ENCODE measurements at places on chromosomes 6 and 20.

- H3K27ac ChIP-seq, result no peak overlapping the region
- no peak overlapping the region for H3K4me3 ChIP-seq
- no peaks in the 10 kb centered on the region for H3K36me3 ChIP-seq
- DNase-seq, result no peak
- no peaks in the 10 kb centered on the region for H3K27me3 ChIP-seq
These were observed 56.5 kb upstream of the HFE start for GRCh38 chr6:26030716-26031115.

GRCh38 chr20:48690888-48691287 lies 136.9 kb downstream of the PREX1 start:
- no peak overlapping the region for H3K27ac ChIP-seq
- H3K36me3 ChIP-seq, result peaks cover 5% of the 10 kb centered on the region
- H3K4me3 ChIP-seq, result no peak overlapping the region
- H3K4me1 ChIP-seq, result peaks cover 19% of the 10 kb centered on the region

DNA sequence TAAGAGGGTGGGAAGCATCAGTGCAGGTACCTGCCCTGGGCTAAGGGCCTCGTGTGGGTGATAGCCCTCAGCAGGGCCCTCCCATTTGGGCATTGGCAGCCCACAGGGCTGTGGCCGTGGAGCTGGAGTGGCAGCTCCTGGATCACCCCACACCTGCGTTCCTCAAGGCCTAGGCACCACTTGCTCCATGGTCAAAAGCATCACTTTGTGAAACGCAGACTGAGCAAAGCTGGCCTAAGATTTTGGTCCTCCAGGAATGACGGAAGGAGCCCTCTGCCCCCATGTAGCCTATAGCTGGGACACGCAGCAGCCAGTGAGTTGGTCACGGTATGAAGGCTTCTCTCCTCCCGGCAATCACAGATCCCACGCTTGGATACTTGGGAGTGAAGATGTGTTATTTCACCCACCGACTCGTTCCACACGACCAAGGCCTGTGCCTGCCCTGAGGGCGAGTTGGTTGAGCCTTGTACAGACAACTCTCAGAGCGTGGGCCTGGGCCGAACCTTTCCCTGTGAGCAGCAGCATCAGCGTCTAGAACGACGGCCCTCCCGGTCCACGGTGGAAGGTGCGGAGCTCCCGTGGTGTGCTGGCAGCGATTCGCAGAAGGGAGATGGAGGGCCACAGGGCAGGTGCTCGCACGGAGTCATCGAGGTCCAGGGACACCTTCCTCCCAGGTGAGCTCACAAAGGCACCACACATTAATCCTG lies 39.7 kb downstream of the THBS2 start:
- peaks cover 34% of the 10 kb centered on the region for H3K4me1 ChIP-seq
- no peak for DNase-seq
- no peaks in the 10 kb centered on the region for H3K27me3 ChIP-seq
- peak overlapping the region; percentile 92 for H3K27ac ChIP-seq
- H3K36me3 ChIP-seq, result peaks cover 9% of the 10 kb centered on the region
- no peak overlapping the region for H3K4me3 ChIP-seq

- H3K4me3 ChIP-seq, result no peak overlapping the region
These were observed 156.2 kb downstream of the RNASET2 start for GRCh38 chr6:166800137-166800536.

- H3K27me3 ChIP-seq, result no peaks in the 10 kb centered on the region
- DNase-seq, result no peak
- no peak overlapping the region for H3K27ac ChIP-seq
These were observed 77.1 kb downstream of the TMEM170B start for GRCh38 chr6:11614534-11615213.

DNA sequence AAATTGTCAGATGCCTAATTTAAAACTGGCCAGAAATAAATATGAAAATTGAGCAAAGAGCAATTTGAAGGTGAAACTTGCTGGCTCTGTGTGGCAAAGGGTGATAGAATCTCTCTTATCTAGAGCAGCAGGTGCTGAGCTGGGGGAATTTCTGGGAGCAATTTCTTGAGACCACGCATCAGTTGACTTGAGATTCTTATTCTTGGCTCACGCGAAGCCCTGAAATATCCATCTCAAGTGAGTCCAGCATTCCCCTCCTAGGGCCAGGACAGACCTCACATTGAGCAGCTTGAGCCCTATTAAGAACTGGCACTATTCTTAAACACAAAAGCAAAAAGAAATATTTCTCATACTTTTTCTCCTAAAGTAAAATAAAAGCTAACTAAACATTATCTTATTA lies 66.3 kb downstream of the MAP7 start:
- H3K27ac ChIP-seq, result no peak overlapping the region
- no peak for DNase-seq
- H3K36me3 ChIP-seq, result no peaks in the 10 kb centered on the region
- no peaks in the 10 kb centered on the region for H3K27me3 ChIP-seq

DNA sequence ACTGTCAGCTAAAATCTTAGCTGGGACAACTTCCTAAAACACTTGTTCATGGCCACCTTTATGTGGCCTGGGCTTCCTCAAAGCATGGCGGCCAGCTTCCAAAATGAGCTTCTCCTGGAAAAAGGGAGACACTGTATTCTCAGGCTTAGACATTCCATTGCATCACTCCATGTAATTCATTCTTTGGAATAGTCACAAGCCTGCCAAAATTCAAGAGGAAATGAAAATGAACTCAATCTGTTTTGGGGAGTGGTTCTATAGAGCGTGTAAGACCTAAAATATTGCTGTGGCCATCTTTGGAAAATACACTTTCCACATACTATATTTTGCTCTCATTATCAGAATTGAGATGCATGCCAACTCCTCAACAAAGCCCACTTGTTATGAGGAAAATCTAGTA lies 687.0 kb downstream of the KIF16B start:
- no peak overlapping the region for H3K4me3 ChIP-seq
- DNase-seq, result no peak
- H3K27me3 ChIP-seq, result no peaks in the 10 kb centered on the region
- no peak overlapping the region for H3K27ac ChIP-seq
- no peaks in the 10 kb centered on the region for H3K36me3 ChIP-seq
- no peaks in the 10 kb centered on the region for H3K4me1 ChIP-seq

GRCh38 chr6:38391206-38391605 lies 248.5 kb downstream of the BTBD9 start:
- H3K27ac ChIP-seq, result no peak overlapping the region
- DNase-seq, result no peak
- H3K36me3 ChIP-seq, result no peaks in the 10 kb centered on the region
